ENCODE measurements at places on chromosomes 2 and 18.

- H3K27me3 ChIP-seq = no peaks in the 10 kb centered on the region
- no peaks in the 10 kb centered on the region for H3K36me3 ChIP-seq
- H3K27ac ChIP-seq = no peak overlapping the region
- no peaks in the 10 kb centered on the region for H3K4me1 ChIP-seq
These were observed 402.6 kb upstream of the ZEB2 start for GRCh38 chr2:144922519-144922918.

DNA sequence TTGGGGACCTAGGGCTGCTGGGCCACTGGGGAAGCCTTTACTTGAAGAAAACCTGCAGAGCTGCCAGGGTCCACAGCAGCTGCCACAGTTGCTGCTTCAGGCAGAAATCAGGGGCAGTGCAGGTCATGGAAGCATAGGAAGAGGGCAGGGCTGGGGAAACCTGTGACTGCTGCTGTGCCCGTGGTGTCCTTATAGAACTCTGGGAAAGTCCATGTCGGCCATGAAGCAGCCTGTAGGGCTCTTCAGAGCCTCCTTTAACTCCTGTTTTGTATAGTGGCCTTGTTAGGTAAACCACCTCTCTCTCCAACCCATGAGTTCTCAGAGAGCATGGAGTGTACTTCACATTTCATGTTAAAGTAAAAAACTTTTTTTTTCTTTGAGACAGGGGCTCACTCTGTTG lies 62.1 kb downstream of the SMAD4 start:
- no peaks in the 10 kb centered on the region for H3K4me1 ChIP-seq
- no peak for DNase-seq
- no peak overlapping the region for H3K4me3 ChIP-seq

DNA sequence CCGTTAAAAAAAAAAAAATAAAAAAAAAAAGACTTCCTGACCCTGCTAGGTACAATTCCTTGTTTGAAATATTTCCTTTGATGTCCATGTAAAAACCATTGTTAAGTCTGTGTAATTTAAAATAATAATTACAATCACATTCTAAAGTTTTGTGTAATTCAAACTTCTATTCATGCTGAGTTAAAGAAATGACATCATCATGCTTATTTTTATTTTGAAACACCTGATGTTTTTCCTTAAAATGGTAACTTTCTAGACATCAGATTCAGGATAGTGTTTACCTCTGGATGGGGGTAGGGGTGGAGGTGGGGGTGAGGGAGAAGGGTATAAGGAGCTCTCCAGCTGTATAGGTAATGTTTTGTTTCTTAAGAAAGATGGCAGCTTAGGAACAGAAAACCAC lies 92.8 kb downstream of the ADCYAP1 start:
- no peaks in the 10 kb centered on the region for H3K27me3 ChIP-seq
- H3K27ac ChIP-seq = no peak overlapping the region
- H3K36me3 ChIP-seq = no peaks in the 10 kb centered on the region

- H3K4me1 ChIP-seq = no peaks in the 10 kb centered on the region
- H3K27ac ChIP-seq = no peak overlapping the region
- H3K36me3 ChIP-seq = no peaks in the 10 kb centered on the region
These were observed 220.6 kb upstream of the CCDC68 start for GRCh38 chr18:55179835-55180234.

- no peak for DNase-seq
- H3K4me3 ChIP-seq = no peak overlapping the region
- H3K27me3 ChIP-seq = no peaks in the 10 kb centered on the region
These were observed 131.0 kb upstream of the SRD5A2 start for GRCh38 chr2:31711737-31712136.

DNA sequence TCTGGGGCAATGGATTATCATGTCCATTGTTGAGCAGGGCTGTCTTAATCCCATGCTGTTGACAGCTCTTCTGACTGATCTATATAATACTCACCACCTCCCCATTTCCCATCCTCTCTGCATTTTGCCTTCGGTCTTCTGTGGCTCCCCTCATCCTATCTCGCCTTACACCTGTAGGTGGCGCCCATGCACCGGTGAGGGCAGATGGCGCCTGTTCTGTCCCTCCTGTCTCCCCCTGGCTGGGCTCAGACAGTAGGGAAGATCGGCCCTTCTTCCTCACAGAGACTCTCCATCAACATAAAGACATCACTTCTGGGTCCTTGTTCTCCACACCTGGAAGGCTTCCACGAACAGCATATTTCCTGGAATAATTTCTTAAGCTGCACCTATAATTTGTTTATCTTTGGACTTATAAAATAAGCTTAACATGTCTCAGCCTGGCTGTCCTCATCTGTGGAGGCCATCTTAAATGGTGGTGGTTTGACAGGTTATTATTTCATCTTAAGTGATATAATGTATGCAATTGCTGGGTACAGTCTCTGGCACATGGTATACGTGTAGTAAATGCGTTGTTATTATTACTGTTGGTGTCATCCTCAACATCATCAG lies 10.9 kb upstream of the CDH20 start:
- DNase-seq = peak; percentile 45
- H3K36me3 ChIP-seq = no peaks in the 10 kb centered on the region
- H3K27me3 ChIP-seq = no peaks in the 10 kb centered on the region
- no peak overlapping the region for H3K4me3 ChIP-seq
- H3K4me1 ChIP-seq = no peaks in the 10 kb centered on the region
- H3K27ac ChIP-seq = no peak overlapping the region

DNA sequence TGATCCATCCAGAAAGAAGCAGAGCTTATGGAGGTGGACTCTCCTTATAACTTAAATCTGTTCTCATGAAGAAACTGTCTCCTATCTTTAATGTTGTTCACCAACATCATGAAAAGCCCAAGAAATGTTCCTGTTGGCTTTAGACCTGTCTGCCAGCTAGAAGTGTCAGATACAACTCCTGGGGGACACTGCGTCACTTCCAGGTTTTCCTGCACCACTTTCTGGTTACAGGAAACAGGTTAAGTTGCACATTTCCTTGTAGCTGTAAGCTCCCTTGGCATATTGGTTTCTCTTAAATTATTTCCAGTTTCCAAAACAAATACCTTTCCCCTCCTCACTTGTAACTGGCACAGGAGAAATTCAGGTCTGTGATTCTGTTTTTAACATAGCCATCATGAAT lies 2.9 kb downstream of the CEP68 start:
- H3K36me3 ChIP-seq = no peaks in the 10 kb centered on the region
- peaks cover 71% of the 10 kb centered on the region for H3K4me1 ChIP-seq
- peak overlapping the region; percentile 50 for H3K4me3 ChIP-seq
- H3K27me3 ChIP-seq = no peaks in the 10 kb centered on the region
- peak overlapping the region; percentile 27 for H3K27ac ChIP-seq
- DNase-seq = peak; percentile 31

GRCh38 chr2:3130889-3131635 lies 246.6 kb downstream of the EIPR1 start:
- H3K27me3 ChIP-seq = no peaks in the 10 kb centered on the region
- H3K27ac ChIP-seq = no peak overlapping the region
- no peaks in the 10 kb centered on the region for H3K4me1 ChIP-seq
- H3K36me3 ChIP-seq = no peaks in the 10 kb centered on the region

GRCh38 chr18:36843784-36844183 lies 14.9 kb downstream of the KIAA1328 start:
- no peaks in the 10 kb centered on the region for H3K27me3 ChIP-seq
- DNase-seq = no peak
- no peak overlapping the region for H3K4me3 ChIP-seq
- H3K4me1 ChIP-seq = no peaks in the 10 kb centered on the region
- H3K27ac ChIP-seq = no peak overlapping the region

DNA sequence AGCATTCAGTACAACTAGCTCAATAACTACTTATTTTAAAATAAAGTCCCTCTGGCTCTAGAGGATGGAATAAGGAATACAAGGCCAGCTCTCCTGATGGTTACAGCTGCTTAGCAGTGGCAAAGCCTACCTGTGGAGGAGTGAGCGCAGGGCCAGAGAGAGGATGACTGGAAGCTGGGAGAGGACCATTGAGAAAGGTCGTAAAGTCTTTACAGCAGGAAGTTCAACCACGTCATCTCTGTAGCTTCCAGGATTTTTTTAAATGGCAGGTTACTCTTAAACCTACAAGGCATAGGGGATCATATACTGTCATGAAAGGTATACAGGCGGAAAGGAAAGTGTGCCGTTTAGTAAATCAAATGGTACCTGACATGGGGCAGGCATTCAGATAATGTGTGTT lies 26.3 kb downstream of the ANXA4 start:
- no peak overlapping the region for H3K4me3 ChIP-seq
- DNase-seq = no peak
- H3K36me3 ChIP-seq = no peaks in the 10 kb centered on the region

DNA sequence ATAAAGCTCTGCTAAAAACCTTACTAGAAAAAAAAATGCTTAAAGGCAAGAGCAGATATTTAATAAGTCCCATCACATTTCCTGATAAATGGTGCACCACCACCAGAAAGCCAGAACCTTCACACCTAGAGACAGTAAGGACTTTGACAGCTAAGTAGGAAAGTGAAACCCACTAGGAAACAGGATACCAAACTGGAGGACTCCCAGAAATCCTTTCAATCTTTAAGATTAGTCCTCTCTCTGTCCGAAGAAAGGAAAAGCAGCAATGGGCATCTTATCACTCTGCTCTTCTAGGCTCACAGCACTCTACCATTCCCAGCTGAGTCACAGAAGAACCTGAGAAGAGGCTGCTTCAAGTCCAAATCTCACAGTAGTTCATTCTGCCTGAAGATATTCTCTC lies 3.7 kb downstream of the DYM start:
- H3K4me3 ChIP-seq = no peak overlapping the region
- no peaks in the 10 kb centered on the region for H3K27me3 ChIP-seq

DNA sequence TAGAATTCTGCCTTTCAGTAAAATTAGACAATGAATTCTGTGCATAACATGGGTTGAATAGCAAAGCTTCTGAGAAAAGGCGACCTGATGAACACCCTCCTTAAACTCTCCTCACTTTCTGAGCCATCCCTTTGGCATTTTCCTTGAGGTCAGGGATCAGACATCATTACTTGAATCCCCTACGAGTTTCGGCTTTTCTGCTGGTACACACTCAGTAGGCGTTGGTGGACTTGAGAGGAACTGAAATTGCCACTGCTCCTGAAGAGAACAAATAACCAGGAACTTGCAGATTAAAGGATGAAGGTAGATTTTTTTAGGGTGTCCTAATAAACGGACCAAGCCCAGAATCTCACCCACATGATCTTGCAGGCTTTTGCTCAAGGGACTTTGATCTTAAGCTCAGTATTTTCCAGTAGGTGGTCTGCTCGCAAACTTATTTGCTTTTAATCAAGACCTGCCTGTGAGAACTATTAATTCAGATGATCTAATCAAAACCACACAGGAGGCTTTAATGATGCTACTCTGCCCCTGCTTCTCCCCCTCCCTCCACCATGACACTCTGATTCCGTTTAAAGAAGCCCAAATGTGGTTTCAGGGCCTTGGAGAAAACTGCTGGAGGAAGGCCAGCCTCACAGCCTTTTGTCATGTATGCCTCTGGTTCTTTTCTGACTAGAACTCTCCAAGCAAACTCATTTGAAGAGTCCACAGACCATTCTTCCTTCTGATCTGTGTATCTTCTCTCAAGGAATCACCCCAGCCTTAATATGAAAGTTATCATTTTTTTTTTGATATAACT lies 124.9 kb downstream of the PRKCE start:
- DNase-seq = peak; percentile 41
- H3K4me1 ChIP-seq = peaks cover 12% of the 10 kb centered on the region
- H3K27ac ChIP-seq = no peak overlapping the region
- H3K4me3 ChIP-seq = no peak overlapping the region
- H3K27me3 ChIP-seq = no peaks in the 10 kb centered on the region

GRCh38 chr2:127873707-127874303 lies 12.0 kb downstream of the AMMECR1L start:
- H3K27me3 ChIP-seq = no peaks in the 10 kb centered on the region
- no peak overlapping the region for H3K4me3 ChIP-seq
- peaks cover 9% of the 10 kb centered on the region for H3K36me3 ChIP-seq
- H3K4me1 ChIP-seq = peaks cover 18% of the 10 kb centered on the region

DNA sequence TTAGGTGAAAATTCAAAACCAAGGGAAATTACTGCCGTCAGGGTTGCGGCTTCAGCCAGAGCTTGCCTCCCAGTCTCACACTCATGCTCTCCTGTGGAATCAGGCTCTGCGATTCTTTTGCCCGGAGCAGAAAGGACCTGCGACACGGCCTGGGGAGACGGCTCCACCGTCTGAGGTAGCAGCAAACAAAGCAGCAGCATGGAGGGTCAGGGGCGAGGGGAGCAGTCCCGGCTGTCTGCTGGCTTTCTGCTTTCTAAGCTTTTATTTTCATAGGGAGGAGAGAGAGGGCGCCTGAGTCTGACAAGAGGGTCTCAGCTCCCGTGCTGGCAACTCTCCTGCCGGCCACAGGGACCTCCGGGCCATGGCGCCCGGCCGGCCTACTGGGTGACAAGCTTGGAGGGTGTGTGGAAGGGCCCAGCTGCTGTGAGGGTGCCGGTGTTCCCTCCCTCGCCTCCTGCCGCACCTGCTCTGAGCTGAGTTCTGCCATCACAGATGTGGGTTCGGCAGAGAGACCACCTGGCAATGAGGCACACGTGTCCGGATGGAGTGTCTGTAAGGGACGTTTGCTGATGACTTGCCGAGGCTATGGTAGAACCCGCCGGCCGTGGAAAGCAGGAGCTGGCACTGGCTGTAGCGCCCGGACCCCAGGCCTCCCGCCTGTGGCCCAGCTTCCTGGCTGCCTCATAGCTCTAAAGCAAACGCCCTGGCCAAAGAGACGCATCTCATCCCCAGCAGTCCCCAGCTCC lies 66.2 kb upstream of the CTDP1 start:
- no peak overlapping the region for H3K27ac ChIP-seq
- H3K27me3 ChIP-seq = no peaks in the 10 kb centered on the region
- no peak overlapping the region for H3K4me3 ChIP-seq
- H3K4me1 ChIP-seq = no peaks in the 10 kb centered on the region
- no peaks in the 10 kb centered on the region for H3K36me3 ChIP-seq

DNA sequence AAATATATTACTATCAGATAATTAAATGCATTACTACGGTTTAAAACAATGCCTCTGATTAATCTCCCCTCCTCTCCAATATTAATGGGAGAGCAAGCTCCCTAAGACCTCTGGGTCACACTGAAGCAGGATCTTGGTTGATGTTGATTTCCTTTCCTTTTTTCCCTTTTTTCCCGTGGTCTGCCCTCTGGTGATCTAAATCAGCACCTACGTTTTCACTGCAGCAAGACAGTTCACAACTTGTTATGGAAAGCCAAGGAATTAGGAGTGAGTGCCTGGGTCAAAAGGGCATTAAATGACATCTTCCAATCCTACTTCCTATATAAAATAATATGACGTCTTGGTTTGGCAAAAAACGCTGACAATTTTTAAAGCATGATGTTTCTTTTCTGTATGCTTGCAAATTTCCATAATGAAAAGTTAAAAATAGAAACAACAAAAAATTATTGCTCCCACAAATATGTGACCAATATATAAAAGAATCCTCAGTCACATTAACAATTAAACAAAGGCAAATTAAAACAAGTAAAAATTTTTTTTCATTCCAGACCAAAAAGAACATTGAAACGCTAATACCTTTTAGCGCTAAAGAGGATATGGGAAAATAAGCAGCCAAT lies 7.9 kb upstream of the CFAP36 start:
- no peaks in the 10 kb centered on the region for H3K4me1 ChIP-seq
- peak; percentile 18 for DNase-seq
- H3K27ac ChIP-seq = no peak overlapping the region
